ENCODE measurements at places on chromosomes 12 and 14. TPM values are rescaled to one million over a fixed set of nuclear protein-coding genes. Genes with fewer than 3 reads are reported as not detected.

Gene KANSL2
- 36.9 TPM for total RNA-seq

DNA sequence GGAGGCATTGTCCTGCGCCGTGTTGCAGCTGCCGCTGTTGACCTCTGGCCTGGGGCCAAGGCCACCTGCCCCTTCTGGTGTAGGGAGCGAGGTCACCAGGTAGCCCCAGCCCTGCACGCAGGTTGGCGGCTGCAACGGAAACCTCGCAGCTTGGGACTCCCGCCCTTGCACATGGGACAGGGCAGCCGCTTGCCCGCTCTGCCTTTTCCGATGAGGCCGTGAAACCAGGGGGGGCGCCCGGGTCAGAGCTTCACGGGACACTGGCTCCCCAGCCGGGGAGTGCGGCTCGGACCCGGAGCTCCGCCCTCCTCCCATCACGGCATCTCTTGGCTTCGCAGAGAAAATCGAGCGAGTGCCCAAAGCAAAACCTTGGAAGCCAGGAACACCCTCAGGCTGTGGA is 25.4 kb downstream of the DNAH10 start:
- no peak for DNase-seq

GRCh38 chr14:66228267-66228970 is 257.8 kb upstream of the CCDC196 start:
- peak; percentile 0 for DNase-seq

DNA sequence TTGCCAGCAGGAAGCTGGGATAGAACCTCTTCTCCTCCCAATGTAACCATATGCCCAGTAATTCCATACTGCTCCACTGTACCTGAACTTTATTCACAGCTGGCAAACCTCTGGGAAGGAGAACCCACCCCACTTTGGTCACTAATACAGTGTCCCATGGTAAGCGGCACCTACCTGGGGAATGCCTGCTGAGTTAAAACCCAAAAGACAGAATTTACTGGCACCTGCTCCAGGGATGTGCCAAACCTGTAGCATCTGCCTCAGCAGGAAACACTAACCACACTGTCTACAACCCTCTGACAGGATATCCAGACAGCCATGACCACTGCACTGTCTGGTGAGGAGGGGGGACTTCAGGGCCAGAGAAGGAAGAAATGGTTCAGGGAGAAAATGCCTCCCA is 26.6 kb downstream of the DDX24 start:
- no peak for DNase-seq

Gene DBX2
- total RNA-seq = not detected

DNA sequence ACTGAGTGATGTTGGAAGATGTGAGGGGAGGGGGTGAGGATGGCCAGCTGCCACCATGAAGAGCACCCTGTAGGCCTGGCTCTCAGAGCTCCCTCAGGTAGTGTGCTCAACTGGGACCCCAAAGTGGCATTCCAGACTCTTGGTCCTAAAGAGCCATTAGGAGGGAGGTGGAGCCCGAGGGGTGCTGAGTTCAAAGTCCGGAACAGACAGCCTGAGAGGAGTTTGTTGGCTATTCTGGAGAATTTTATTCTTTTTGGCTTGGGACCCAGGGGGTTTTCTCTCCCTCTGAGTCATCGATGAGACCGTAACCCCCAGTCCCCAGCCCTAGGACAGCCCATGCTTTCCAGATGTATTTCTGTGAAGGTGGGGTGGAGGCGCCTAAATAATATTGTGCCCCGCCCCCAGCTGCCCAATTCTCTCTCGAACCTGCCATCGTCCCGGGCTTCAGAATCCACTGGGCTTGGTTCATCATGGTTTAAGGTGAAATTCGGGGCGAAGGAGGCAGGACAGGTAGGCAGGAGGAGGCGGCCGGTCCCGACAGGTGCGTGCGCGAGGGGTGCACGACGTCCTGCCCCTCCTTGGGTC is 690 bp upstream of the RBP5 start:
- no peak for DNase-seq

- peak; percentile 35 for DNase-seq
Measured at GRCh38 chr12:92784356-92784755, 81.6 kb downstream of the PLEKHG7 start.

- DNase-seq = no peak
Measured at GRCh38 chr12:22698576-22698975, 73.6 kb downstream of the ETNK1 start.

Gene MMP19
- 24.9 TPM for total RNA-seq

All from LHCN-M2 (cell line).